Iris pigment epithelial cell (primary cell): ENCODE measurements at places on chromosomes 16 and 17.

GRCh38 chr16:82993926-82994325, 367.2 kb downstream of the CDH13 start:
- no peak for DNase-seq

GRCh38 chr16:11296706-11297491, 15.8 kb upstream of the PRM1 start:
- no peak for DNase-seq

DNA sequence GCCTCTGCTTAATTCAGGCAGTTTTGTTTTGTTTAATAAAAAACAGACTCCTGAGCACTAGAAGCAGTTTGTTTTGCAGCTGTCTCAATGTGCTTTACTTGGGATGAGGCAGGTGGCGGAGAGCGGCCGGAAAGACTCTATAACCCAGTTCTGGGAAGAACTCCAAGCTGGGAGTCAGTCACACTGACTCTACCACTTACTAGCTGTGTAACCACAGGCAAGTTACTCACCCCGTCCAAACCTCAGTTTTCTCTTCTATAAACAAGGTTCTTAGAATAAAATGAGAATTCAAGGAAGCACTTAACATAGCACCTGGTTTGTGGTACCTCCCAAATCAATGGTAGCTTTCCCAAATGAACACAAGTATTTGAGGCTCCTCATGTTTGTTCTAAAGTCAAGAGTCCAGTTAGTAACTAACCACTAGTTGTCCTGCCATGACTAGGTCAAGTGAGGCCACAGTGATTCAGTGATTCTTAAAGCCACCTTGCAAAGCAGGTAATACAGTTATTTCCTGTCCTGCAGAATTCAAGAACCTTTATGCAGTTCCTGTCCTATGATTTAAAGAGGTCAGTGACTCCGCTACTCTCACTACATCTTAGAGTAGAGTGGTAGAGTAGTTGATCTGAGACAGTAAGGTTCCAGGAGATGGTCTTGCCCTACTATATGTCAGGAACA, 2.7 kb downstream of the TXNDC17 start:
- peak; percentile 42 for DNase-seq

GRCh38 chr17:75308732-75309629, 19.7 kb upstream of the SLC25A19 start:
- no peak for DNase-seq

DNA sequence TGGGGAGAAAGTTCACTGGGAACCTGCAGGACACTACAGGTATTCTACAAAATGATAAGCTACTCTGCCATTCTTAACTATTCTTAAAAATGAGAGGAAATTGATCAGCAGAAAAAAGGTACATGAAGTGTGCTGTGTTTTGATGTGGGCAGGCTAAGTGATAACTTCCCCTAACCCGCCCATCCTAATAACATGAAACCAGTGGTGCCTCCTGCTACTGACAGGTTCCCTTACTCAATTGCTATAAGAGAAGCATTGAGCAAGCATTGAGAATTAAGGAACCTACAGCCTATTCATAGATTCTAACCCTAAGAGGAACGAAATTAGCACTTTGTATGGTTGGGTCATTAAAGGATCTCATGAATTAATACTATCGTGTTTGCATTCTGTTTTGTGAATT, 18.9 kb downstream of the XYLT1 start:
- DNase-seq, result no peak

GRCh38 chr16:77869997-77870813, 81.8 kb downstream of the VAT1L start:
- DNase-seq, result peak; percentile 60

- no peak for DNase-seq
Measured at GRCh38 chr17:49738456-49739163, 25.3 kb downstream of the FAM117A start.

DNA sequence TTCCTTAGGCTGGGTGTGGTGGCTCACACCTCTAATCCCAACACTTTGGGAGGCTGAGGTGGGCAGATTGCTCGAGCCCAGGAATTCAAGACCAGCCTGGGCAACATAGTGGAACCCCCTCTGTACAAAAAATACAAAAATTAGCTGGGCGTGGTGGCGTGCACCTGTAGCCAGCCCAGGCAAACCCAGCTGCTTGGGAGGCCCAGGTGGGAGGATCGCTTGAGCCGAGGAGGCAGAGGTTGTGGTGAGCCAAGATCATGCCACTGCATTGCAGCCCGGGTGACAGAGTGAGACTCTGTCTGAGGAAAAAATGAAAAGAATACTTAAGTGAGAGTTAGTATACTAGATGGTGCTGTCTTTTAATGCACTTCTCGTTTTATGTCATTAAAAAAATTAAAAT, 15.1 kb downstream of the PPM1D start:
- DNase-seq, result no peak

DNA sequence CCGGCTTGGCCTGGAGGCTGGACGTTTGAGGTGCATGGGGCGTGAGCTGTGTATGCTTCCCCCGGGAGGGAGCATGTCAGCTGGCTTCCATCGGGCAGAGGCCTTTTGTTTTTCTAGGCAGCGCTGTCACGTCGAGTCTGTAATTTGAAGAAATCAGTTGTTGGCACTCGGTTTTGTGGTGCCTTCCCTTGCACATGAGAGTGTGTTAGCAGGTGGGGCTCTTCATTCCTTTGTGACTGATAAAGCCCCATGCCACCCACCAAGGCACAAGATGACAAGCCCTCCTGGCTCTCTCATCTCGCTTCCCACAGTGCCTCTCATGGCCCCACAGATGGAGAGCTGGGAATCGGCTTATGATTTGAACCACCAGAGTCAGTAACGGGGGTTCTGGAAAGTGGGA, 72.1 kb downstream of the BANP start:
- DNase-seq, result no peak

DNA sequence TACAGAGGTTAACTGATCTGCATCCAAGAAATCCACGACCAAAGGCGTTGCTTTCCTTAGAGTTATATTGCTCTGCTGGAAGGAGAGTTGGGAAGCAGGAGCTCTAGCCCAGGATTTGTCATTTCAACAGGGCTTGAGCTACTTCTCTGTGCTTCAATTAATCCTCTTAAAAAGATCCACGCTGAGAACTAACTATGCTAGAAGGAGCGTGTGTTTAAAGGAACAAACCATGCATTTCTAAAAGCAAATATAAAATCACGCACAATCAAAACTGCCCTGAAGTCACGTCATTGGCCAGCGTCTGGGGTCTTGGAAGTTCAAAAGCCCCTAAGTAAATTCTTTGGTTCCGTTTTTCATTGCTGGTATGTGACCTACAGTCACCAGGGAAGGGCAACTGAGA, 1.1 kb downstream of the ARL6IP1 start:
- DNase-seq, result no peak

DNA sequence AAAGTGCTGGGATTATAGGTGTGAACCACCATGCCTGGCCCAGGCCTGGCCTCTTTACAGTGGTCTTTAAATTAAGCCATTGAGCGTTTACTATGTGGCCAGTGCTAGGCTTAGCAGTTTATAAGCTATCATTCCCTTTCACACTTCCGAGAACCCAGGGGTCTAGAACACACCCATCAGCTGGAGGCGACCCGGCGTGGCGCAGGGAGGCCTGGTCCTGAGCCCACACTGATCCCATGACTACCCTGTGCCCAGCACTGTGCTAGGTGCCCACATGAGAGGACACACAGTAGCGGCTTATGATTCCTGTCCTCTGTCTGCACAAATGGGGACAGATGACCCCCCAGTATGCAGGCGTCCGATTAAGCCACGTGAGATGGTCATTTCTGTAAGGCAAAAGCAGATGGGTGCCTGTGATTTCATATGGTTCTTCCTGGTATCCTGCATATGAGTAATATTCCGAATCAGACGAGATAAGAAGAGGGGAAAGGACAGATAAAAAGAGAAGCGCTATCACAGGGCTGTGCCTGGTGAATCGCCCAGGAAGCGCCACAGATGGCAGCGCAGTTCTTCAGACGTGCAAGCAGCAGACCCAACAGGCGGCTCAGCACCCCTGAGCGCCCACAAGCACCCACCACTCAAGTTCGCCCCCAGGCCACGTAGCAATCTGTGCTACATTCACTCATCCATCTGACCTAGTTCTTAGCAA, 5.3 kb downstream of the OSGIN1 start:
- DNase-seq, result peak; percentile 35
